Left lung (tissue), 14 donors: ENCODE measurements at places on chromosomes 5 and 9.
A peak's percentile ranks its signal among the peaks of the same experiment; 100 is the strongest.

DNA sequence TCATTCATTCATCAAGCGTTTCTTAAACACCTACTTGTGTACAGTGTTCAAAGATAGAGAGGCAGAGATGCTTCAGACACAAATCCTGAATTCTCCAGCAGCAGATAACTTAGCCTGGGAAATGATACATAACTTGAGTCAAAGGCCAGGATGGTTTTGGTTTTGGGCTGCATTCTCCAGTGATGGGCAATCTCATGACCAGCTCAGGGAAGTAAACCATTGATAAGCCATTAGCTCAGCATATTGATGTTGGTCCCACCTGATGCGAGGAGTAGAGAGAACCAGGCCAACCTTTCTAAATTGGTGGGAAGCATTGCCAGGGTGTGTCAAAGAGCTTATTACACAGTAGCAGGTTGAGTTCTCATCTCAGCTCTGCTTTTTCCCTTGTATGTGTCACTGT, 53.0 kb downstream of the SH3RF2 start:
- no peak overlapping the region for H3K27ac ChIP-seq
- peaks cover 1% of the 10 kb centered on the region for H3K4me1 ChIP-seq
- no peak for DNase-seq
- no peaks in the 10 kb centered on the region for H3K36me3 ChIP-seq
- no peaks in the 10 kb centered on the region for H3K27me3 ChIP-seq

DNA sequence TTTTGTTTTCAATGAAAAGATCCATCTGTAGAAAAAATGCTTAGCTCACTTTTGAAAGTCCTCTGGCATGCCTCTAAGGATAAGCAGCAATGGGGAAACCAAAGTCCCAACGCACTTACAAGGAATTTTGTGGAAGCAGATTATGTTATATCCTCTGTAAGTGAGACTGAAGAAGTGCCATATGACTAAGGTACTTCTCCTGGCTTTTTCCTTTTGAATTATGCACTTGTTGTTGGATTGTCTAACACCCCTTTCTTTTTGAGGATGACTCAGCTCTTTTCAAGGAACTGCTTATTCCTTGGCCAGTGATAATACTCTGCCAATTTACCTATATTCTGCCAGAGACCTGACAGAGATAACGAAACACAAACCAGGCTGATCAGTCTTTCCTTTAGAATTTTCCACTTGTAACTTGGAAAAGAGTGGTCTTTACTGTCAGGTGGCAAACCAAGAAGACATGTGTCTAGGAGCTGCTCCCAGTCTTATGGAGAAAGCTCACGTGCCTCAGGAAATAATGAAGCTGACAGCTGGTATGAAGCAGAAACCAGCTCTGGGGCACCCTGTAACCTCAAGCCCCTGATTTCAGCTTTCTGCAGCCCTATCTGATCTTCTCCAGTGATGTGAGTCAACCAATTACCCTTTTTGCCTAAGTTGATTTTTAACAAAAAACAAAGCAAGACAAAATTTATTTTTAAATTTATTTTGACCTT, 290.8 kb upstream of the FBXL7 start:
- H3K4me1 ChIP-seq, result no peaks in the 10 kb centered on the region
- H3K27me3 ChIP-seq, result no peaks in the 10 kb centered on the region
- H3K4me3 ChIP-seq, result no peak overlapping the region
- no peak overlapping the region for H3K27ac ChIP-seq
- H3K36me3 ChIP-seq, result no peaks in the 10 kb centered on the region

DNA sequence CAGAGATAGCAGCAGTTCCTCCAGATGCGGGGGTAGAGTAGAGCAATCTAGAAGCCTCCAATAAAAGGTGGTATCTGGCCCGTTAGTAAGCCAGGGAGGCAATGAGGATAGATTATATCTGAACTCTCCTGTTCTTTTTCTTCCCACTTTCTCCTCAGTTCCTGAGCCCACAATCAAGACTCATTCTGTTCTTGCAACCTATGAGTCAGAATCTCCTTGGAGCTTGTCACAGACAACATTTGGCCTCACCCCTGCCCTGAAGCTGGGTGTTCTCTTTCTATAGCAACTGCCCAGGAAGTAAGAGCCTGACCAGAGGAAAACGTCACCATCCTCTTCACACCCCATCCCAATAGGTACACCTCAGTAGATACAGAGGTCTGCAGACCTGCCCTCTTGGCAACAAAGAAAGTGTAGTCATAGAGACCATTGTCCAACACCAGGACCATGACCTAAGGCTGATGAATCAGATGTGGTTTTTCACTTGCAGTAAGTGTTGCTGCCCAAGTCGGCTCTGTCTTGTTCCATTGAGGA, 76.3 kb upstream of the PCA3 start:
- peaks cover 39% of the 10 kb centered on the region for H3K4me1 ChIP-seq
- peak overlapping the region; percentile 63 for H3K27ac ChIP-seq

DNA sequence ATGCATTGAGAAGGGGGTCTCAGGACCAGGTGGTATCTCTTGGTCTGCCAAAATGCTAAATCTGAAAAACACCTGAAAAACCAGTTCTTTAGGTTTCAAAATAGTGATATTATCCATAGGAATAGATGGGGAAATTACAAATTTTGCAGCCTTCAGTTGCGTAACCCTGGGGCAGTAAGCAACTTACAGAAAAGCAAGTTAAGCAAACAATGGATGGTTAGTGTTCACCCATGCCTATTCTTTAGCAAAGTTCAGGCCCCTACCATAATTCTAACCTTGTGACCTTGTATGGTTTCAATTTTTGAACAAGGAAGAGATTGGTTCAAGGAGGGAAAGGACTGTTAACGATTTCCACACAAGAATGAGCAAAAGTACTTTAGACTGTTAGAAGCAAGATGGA, 24.5 kb downstream of the GLRX start:
- no peaks in the 10 kb centered on the region for H3K27me3 ChIP-seq
- H3K4me1 ChIP-seq, result no peaks in the 10 kb centered on the region
- no peaks in the 10 kb centered on the region for H3K36me3 ChIP-seq
- H3K4me3 ChIP-seq, result no peak overlapping the region
- DNase-seq, result no peak
- no peak overlapping the region for H3K27ac ChIP-seq

DNA sequence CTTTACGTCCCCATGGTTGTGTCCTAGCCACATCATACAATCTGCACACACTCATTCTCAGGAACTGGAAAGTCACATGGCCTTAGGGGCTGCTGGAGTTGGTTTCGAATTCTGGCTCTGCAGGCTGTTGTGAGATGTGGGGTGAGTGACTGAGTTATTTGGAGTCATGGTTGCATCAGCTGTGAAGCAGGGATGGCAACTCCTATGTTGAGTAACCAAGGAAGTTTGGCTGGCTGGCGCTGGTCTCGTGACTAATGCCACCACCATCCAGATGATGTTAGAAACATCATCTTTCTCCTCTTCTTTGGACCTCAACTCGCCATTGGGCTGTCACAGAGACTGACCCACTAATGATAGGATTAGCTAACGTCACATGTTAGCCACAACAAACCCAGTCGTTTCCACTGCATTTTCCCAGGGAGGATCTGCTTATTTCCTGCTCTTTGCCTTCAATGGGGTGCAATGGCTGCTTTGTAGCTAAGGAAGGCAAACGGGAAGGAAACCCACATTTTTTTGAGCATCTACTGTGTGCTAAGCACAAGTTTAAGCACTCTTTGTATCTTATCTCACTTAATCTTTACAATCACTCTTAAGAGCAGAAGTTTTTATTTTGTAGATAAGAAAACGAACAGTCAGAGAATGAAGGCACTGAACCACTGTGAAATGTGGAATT, 78.1 kb upstream of the UBTD2 start:
- H3K36me3 ChIP-seq, result no peaks in the 10 kb centered on the region
- H3K27me3 ChIP-seq, result no peaks in the 10 kb centered on the region
- DNase-seq, result no peak
- H3K27ac ChIP-seq, result peak overlapping the region; percentile 63
